Activated naive CD4-positive, alpha-beta T cell (primary cell): ENCODE measurements at places on chromosomes 7 and 10.
A peak's percentile ranks its signal among the peaks of the same experiment; 100 is the strongest.

GRCh38 chr10:15857107-15857575 lies 3.2 kb downstream of the MINDY3 start:
- DNase-seq: no peak

- no peak for DNase-seq
Measured at GRCh38 chr7:86889501-86889900, 170.0 kb downstream of the ELAPOR2 start.

GRCh38 chr7:35380739-35381224 lies 126.9 kb upstream of the TBX20 start:
- DNase-seq: no peak

DNA sequence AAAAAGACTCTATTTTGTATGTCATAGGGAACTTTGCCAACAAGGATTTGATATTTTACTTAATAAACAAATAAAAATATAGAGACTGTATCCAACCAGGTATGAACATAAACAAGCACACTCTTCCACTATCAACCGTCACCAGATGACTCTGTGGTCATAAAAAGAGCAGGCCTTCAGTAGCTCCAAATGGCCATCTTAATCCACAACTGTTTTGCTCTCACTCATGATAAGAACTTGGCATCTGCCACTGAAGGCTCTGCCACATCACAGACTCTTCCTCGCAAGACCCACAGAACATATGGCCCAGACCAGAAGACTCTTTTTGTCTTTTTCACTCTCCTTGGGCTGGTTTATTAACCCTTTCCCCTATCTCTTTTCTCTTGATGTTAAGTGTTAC lies 98.7 kb upstream of the POM121L12 start:
- DNase-seq: no peak

DNA sequence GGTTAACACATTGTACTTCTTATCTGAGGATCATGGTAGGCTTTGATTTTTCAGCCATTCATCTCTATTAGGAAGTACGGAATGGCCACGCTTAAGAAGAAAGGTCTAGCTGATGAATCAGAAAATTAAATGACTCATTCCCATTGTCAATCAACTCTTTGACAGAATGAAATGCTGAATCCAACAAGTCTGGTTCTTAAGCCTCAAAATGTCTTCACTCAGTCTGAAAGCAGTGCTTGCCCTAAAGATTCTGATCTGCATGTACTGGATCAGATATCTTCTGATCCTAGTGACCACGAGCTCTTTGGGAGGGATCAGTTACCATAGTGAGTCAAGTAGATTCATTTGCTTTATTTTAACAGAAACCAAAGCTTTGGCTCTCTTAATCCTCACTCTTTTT lies 5.7 kb upstream of the CELF2 start:
- no peak for DNase-seq

DNA sequence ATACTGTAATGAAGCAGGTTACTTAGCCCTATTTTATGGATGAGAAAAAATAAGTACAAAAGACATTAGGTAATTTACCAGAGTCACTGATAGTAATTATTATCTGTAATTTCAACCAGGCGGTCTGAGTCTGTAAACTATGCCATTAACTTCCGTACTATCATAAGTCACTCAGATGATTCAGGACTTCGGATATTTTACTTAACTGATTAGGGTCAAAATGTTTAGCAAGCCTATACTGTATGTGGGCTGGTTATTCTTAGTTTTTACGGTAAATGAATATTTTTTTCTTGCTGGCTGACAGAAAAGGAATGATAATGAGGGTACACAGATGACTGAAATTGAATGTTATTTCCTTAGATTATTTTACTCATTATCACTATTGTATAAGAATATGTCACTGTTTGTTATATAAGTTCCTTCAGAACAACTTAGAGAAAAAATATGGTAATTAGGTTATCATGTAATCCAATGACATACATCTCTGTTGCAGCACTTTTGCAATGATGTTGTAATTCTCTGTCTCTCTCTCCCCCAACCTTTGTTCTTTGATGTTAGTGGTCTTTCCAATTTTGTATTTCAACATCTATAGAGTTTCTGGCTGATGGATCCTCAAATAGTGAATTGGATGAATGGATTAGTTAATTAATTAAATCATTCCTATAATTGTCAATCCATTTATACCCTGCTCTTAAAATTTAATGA lies 165.6 kb downstream of the ZEB1 start:
- DNase-seq: no peak

GRCh38 chr10:104043854-104044253 lies 41.8 kb downstream of the COL17A1 start:
- DNase-seq: no peak

DNA sequence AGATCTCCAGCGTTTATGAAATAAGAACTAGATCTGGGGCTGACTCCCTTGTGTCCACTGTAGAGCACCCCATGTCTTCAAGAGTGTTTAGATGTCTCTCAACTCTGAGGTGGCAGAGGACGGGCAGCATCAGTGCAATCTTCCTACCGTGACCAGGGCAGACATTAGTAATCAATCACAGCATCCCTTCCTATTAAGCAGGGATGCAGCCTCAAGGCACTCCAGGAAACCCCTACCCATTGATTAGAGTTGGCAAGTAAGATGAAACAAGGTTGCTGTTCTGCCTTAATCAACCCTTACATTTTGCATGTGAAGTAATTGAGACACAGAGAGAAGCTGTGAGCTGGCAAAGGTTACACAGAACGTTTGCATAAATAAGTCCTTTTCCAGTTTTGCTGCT lies 283.7 kb upstream of the ZMIZ1 start:
- no peak for DNase-seq

- DNase-seq: no peak
Measured at GRCh38 chr7:158431941-158432347, 155.7 kb downstream of the PTPRN2 start.

DNA sequence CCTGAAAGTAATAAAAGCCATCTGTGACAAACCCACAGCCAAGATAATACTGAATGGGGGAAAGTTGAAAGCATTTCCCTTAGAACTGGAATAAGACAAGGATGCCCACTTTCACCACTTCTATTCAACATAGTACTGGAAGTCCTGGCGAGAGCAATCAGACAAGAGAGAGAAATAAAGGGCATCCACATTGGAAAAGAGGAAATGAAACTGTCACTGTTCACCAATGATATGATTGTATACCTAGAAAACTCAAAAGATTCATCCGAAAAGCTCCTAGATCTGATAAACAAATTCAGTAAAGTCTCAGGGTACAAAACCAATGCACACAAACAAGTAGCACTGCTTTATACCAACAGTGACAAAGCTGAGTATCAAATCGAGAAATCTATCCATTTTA lies 581.7 kb upstream of the TEX47 start:
- no peak for DNase-seq

DNA sequence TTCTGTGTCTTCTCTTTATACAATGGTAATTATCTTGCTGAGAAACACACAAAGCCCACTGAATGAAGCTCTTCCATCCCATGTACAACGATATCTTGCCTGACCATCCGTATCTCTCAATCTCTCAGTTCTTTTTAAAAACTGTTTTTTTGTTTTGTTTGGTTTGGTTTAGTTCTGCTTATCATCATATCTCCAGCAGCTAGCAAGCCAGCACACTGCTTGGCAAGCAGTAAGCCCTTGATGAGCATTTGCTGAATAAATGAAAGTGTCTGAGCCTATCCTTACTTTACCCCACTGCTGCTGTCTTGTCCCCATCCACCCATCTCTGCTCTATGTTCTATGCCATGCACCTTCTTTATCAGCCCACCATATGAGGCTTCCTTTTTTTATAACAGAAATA lies 34.2 kb downstream of the ITGB1 start:
- no peak for DNase-seq

DNA sequence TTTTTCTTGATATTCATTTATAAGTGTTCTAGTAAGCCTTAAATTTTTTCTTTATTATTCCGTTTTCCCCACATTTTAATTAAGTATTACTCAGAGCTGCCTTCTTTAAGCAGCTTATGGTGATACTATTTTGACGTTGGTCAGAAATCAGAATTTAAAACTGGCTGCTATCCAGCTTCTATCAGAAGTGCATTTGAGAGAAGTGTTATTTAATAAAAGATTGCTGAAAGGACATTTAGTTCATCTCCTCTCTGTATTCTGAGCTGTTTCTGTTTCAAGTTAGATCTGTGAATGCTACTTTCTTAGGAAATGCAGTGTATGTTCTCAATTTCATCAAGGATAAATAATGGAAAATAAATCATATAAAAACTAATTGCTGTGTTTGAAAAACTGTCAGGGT lies 17.4 kb downstream of the KLHL7 start:
- no peak for DNase-seq

GRCh38 chr7:78265071-78265470 lies 466.5 kb downstream of the PHTF2 start:
- DNase-seq: no peak

DNA sequence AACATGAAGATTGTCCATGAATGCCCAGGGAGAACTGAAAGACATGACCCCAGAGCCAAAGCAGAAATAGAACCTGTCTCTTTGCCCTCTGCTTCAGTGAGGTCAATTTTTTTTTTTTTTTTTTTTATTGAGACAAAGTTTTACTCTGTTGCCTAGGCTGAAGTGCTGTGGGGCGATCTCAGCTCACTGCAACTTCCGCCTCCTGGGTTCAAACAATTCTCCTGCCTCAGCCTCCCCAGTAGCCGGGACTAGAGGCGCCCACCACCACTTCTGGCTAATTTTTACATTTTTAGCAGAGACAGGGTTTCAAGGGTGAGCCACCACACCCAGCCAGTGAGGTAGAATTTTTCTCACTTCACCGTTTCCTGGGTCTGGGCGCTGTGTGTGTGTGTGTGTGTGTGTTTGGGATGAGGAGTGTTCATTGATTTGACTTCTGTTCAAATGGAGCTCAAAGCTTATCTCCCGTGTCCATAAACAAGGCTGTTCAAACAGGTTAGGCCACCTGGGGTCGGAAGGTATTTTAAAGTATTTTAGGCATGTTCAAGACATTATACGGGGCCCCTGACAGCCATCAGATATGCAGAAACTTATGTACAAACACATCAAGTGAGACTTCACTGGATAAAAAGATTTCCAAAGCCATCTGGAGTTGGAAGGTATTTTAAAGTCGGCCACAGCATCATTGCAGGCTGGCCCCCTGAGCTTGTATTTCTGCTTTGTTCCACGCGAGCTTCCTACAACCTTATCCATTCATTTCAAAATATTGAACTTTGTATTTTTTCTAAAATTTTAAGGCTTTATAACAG lies 93.8 kb downstream of the MAP3K8 start:
- DNase-seq: no peak

DNA sequence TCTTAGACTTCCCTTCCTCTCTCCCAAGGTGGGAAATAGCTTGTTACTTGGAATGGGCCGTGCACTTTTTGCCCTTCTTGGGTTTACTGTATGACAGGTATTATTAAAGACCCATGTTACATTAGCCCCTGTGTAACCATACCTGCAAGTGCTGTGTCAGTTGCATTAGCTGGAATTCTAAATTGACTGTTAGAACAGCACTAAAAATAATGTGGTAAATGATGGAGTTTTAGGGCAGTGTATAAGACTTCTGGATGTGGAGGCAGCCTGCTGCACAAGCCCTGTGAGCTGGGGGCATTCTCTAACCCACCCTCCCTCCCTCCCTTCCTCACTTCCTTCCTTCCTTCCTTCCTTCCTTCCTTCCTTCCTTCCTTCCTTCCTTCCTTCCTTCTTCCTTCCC lies 52.7 kb downstream of the GALNT17 start:
- no peak for DNase-seq

DNA sequence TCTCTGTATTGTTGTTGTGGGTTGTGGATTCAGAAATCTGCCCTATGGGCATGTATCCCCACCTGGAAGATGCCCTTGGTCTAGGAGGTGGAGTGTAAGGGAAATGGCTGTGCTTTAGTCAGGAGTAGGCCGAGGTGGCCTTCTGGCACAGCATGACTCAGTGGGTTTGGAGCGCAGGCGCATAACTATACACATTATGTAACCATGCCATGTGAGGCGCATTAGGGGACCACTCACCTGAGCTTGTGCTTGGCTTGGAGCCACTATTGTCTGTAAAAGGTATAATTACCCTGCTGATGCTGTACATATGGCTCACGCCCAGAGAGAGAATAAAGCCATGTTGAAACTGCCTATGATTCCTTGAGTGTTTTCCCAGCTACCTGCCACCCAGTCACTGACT lies 20.6 kb upstream of the ADAMTS14 start:
- no peak for DNase-seq

DNA sequence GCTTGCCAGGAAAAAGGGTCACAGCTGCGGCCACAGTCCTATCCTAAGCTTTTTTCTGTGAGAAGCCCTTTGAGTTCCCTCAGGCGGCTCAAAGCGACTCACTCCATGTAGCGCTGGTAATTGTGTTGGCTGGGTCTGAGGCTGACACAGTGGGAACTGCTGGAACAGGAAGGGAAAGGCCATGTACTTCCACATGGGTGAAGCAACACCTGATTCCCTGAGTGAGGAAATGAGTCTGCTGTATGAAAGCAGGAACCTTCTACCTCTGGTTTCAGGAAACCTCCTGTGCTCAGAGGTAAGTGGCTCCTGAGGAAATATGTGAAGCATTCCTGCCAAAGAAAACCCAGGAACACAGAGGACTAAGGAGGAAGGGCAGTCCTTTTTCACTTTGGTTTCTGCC lies 734.6 kb upstream of the SORCS1 start:
- DNase-seq: no peak

GRCh38 chr10:7756360-7756992 lies 31.3 kb downstream of the KIN start:
- DNase-seq: no peak

- DNase-seq: peak; percentile 92
Measured at GRCh38 chr7:30504301-30505173, at the start of gene GGCT. Gene GGCT, minus strand, starts transcription at chr7:30504829. Its CDS starts 120 bp downstream, at chr7:30504709.

DNA sequence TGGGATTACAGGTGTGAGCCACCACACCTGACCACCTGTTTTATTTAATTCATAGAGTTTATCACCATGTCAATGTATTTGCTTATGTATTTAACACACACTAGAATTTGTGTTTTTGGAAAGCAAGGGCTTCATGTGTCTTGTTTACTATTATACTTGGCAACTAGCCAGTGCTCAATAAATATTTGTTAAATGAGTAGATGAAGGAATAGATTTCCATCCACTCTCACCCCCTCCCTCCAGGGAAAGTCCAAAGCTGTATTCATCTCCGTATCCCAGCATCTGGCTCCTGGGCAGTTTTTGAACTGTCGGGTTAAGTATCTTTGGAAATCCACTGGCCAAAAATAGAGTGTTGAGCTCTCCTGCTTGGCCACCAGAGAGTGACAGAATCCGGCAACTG lies 4.6 kb upstream of the RADIL start:
- DNase-seq: no peak

DNA sequence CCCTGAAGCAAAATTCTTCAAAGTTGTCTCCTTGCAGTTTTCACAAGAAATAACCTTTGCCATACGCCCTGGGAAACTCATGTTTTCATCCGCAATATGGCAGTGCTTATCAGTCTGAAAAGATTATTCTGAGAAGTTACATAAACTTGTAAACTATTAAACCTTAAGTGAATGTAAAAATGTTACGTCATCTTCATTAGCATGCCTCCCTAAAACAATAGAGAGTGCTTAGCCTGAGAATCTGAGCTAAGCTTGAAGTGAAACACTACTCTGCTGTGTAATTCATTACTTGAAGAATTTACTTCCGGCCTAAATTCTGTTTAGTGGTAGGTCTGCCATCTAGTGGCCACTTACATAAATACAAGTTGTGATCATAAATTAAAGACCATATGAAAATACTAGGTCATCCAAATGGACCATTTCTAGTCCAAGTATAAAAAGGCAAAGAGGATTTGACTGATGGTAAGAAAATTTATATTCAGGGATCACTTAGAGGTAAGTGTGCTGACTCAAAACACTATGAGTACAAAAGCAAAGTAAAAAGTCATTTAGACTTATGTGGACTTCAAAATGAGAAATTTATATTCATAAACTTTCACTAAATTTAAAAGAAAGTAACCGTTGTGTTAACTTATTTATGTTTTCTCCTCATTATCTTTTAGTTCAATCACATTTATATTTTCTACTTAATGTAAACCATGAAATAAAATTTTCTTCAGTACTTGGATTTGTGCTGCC lies 745.1 kb upstream of the LRRTM3 start:
- no peak for DNase-seq
